ENCODE measurements at places on chromosomes 2 and 18.

- no peak for DNase-seq
Observed at GRCh38 chr18:57780706-57781347, 22.3 kb downstream of the ATP8B1 start.

DNA sequence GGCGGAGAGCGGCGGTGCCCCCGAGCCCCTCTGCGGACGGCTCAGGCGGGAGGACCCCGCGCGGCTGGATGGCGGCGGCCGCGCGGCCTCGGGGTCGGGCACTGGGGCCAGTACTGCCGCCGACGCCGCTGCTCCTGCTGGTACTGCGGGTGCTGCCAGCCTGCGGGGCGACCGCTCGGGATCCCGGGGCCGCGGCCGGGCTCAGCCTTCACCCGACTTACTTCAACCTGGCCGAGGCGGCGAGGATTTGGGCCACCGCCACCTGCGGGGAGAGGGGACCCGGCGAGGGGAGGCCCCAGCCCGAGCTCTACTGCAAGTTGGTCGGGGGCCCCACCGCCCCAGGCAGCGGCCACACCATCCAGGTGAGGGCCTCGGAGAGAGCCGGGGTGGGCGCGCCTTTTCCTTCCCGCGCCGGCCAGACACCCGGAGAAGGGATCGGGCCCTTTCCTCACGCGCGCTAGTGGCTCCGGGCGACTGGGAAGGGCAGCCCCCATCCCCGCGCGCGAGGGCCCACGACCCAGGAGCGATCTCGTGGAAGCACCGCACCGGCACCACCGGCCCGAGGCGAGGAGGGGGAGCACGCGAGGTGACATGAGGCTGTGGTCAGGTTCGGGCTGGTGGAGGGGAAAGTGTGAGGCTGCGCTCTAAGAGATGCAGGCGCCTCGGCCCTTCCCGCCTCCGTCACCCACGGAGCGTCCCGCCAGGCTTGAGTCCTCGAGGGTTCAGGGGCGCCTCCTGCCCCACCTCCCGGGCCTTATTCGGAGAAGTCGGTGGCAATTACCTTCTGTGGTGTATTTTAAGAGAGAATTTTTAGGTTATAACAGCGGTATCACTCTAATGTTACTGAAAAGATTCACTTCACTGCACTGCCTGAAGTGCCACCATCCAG lies 607 bp downstream of the LAMA3 start:
- DNase-seq: peak; percentile 19

- peak; percentile 43 for DNase-seq
Observed at GRCh38 chr18:25921677-25922421, 168.6 kb downstream of the SS18 start.

DNA sequence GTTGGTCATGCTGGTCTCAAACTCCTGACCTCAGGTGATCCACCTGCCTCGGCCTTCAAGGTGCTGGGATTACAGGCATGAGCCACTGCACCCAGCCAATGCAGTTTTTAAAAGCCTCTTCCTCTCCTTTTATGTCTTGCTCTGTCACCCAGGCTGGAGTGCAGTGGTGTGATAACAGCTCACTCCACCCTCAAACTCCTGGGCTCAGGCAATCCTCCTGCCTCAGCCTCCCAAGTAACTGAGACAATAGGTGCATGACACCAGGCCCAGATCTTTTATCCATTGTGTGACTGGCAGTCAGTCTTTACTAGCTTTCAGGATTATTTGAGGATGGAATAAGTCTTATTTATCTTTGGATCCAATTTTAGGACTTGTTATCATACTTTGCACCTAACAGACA lies 13.2 kb downstream of the KCTD18 start:
- DNase-seq: no peak

DNA sequence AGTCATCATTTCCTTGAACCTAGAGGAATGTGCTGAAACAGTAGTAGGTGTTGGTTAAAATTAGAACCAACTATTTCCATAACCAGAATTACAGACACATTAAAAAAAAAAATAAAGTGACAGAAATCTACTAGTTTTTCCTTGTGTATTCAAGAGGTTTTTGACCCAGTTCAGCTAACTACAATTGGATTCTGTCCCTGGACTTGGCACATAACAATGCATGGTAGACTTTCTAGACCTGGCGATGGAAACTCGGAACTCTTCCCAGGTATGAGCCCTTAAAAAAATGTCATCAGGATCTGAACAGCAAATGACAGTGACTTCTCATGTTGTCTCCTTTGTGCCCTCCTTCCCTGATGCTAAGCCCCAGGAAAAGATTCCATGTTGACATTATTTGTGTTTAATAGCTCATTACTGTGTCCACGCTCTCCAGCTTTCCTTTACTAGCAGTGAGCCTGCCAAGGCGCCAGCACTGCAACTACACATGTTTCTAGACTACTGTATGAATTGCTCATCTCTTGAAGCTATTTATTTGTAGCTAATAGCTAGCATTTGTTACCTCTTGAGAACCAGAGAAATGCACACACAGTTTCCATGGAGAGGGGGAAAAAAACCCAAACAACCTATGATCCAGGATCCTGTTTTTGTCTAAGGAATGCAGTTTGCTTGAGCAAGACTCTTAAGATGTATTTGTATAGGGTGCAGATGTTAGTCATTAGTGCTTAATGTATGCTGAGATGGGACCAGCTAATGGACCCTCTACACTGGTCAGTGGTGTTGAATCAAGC lies 148.5 kb downstream of the FMNL2 start:
- DNase-seq: no peak

DNA sequence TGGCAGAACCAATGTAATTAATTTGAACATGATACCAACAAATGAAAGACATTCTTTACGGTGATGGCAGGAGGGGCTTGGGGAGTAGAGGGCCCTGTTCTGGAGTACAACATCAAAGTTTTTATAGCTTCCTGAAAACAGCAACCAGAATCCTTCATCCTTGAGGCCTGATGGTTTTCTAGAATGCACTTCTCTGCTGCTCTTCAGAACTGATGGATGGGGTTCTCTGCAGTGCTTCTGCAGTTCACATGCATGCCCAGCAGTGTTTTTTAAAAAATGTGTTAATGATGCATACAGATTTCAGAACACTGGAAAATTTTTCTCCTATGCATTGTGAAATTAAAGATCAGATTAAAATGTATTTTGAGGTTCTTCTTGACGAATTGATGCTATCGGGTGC lies 2.5 kb downstream of the LTBP1 start:
- no peak for DNase-seq

- no peak for DNase-seq
Observed at GRCh38 chr2:52844701-52845423, 922.7 kb upstream of the CHAC2 start.

Measured in stimulated activated naive CD8-positive, alpha-beta T cell treated with anti-CD3 and anti-CD28 coated beads, Interleukin-15, Interleukin-2, amounts not matched to agents 100 U/mL and 50 U/mL, for 24 hours (primary cell).